Activated CD8-positive, alpha-beta memory T cell treated with anti-CD3 and anti-CD28 coated beads for 36 hours (primary cell): ENCODE measurements at places on chromosomes 5 and 9. TPM values are rescaled to one million over a fixed set of nuclear protein-coding genes. Genes with fewer than 3 reads are reported as not detected.

The OGN gene
- total RNA-seq, result not detected

The IL5 gene
- total RNA-seq, result 18.7 TPM

The CYLC2 gene
- not detected for total RNA-seq

The SPINK7 gene
- not detected for total RNA-seq

The WDR70 gene
- 35.7 TPM for total RNA-seq

The DMGDH gene
- 0.63 TPM for total RNA-seq

The LCN15 gene
- not detected for total RNA-seq

The PLCXD3 gene
- not detected for total RNA-seq

The SLC6A7 gene
- not detected for total RNA-seq

The CNTLN gene
- total RNA-seq, result 0.23 TPM

The LPAR1 gene
- not detected for total RNA-seq

The PKN3 gene
- 10.2 TPM for total RNA-seq

The CDO1 gene
- 0.29 TPM for total RNA-seq

The CARTPT gene
- total RNA-seq, result not detected

The FIBCD1 gene
- not detected for total RNA-seq

The LCN1 gene
- total RNA-seq, result not detected

The SPZ1 gene
- not detected for total RNA-seq

The CENPH gene
- total RNA-seq, result 58.5 TPM

The ADRB2 gene
- 0.65 TPM for total RNA-seq
